ENCODE measurements at places on chromosomes 6 and 20.
A peak's percentile ranks its signal among the peaks of the same experiment; 100 is the strongest.

DNA sequence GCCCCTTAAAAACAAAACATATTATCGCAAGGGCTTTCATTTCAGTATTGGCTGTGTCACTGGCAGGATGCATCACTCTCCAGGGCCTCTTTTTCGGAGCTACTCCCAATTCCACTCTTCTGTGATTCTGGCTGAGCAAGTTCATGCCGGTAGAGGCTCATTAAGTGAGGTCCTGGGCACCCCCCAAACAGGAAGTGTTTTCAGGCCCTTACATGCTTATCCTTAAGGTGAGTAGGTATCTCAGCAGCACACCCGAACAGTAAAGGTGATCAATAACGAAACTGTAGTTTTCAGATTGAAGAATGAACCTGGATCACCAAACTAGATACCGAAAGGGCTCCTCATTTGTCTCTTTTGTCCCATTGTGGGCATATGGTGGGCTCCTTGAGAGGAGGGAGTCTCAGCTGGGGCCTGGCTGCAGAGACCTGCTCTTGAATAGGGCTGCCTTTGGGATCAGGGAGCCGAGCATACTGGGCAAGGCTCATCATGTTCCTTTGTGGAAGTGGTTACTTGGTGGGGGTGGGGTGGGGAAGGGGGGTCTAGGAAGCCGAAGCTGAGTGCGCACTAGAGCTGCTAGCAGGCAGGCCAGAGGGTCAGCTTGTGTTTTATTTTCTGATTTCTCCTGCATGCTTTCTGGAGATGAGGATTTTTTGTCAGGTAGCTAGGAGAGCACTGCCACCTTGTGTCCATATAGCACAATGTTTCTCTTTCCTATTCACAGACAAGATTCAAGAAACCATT, 65.2 kb downstream of the CDS2 start:
- DNase-seq: peak; percentile 59

DNA sequence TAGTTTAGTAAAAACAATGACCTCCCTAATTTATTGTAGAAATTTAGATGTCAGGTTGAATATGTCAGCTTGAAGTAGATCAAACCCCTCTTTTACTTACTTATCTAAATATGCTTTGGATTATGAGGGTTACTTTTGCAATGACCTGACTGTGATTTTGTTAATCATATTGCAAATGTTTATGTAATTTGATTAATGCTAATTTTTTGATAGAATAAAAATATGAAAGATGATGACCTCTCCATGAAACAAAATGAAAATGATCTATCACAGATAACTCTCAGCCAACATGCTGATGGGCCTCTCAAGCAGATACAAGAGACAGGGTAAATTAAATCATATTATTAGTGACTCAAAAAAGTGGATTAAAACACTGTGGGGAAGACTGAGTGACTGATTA, 131.0 kb downstream of the CEP57L1 start:
- no peak for DNase-seq

GRCh38 chr6:90233994-90234393, 62.6 kb downstream of the BACH2 start:
- DNase-seq: no peak

- DNase-seq: no peak
Measured at GRCh38 chr20:56630506-56631317, 1.6 kb downstream of the TFAP2C start.

- peak; percentile 16 for DNase-seq
Measured at GRCh38 chr6:128463942-128464341, 56.5 kb downstream of the PTPRK start.

GRCh38 chr6:165340532-165340931, 31.1 kb upstream of the C6orf118 start:
- no peak for DNase-seq

DNA sequence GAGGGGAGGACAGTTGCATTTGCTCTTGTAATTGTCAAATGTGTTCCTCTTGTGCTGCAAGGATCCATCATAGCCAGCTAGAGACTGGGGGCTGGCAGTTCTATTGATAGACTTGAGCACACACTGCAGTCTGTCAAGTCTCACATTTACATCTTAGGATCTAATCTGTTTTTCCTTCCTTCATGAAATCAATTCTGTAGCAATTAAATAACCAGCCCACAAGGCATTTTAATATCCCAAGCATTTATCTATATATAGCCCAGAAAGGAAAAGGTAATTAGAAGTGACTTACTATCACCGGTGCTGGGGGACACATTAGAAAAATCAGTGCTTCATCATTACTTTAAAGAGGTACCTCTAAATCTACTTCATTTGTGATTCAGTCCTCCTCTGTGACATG, 143.0 kb upstream of the STXBP5 start:
- DNase-seq: no peak

DNA sequence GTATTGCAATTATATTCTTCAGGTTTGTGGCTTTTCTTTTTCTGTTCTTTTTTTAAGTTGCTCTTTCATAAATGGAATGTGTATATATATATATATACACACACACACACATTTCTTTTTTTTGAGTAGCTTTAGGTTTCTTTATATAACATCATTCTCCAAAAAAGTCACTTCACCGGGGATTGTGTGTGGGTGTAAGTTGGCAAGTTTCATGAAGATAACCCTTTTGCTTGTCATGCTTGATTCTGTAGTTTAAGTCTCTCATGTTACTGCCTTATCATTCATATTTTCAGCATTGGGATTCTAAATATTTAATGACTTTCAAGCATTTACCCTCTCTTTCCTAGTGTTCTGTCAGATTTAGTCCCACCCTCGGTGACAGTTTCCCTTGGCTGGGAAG, 181.0 kb downstream of the FARS2 start:
- DNase-seq: no peak

Data from HCEC 1CT (cell line).